Stimulated activated naive B cell treated with anti-CD40 and anti-IgM and Interleukin-4, amounts not matched to agents 10 μg/mL and 1 μg/mL and 100 μg/mL, for 72 hours (primary cell): ENCODE measurements at places on chromosomes 1 and 21.

DNA sequence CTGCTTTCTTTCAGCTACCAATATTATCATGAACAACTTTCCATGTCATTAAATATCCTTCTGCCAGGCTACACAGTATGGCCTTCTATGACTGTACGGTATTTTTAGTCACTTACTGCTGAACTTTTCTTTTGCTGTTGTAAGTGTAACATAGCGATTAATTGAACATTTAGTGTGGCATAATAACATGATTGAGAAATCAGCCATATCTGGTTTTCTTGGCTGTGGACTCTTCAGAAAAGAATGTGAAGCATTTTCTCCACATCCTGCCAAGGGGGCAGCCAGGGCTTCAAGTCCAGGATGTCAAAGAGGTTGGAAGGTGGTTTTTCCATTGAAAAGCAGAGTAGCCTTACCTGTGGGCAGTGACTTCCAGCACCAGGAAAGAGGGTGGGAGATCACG is 8.8 kb upstream of the AHCYL1 start:
- DNase-seq = no peak

GRCh38 chr21:29157080-29157479 is 26.6 kb downstream of the MAP3K7CL start:
- DNase-seq = no peak

DNA sequence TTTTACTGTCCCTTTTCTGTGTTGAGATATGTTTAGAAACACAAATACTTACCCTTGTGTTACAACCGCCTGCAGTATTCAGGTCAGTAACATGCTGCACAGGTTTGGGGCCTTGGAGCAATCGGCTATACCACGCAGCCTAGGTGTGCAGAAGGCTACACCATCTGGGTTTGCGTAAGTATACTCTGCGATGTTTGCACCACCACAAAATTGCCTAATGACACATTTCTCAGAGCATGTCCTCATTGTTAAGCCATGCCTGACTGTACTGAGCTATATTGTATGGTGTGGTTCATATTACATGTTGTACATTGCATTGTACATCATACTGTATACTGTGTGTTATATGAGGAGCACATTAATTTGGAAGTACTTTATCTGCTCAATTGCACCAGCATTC is 247.4 kb downstream of the RHOU start:
- no peak for DNase-seq

- DNase-seq = no peak
These were observed 340.9 kb downstream of the MATN1 start for GRCh38 chr1:30382496-30382895.

DNA sequence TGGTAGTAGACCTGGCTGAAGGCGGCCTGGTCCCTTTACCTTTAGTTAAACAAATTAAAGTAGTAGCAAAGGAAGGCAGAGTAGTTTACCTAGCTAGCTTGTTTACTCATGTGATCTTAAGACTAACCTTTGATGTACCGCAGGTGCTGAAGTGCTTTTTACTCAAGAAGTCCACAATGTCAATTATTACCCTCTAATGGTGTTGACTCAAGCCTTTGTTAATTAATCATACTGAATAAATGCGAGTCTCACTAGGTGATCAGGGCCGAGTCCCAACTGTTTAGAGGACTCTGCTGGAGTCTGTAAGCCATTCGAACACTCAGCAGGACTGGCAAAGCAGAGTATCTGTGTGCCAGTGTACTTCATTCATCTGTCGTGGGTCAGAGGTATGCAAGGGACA is 381.1 kb upstream of the NCAM2 start:
- no peak for DNase-seq

GRCh38 chr1:225928186-225929175 is 4.4 kb upstream of the PYCR2 start:
- DNase-seq = no peak

DNA sequence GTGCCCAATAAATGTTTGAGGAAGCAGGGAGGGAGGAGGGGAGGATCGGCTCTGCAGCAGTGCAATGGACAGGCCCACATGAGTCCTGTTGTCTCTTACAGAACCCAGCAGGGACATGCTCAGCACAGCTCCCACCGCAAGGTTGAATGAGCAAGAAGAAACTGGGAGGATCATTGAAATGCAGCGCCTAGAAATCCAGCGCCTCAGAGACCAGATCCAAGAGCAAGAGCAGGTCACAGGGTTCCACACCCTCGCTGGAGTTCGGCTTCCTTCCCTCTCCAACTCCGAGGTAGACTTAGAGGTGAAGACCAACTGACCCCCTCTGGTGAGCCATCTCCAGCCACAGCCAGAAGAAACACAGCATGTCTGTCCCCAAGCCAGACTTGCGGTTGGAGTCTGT is 15.9 kb upstream of the TMEM125 start:
- no peak for DNase-seq

- no peak for DNase-seq
These were observed 107.8 kb downstream of the EDEM3 start for GRCh38 chr1:184646824-184647223.

- DNase-seq = no peak
These were observed 2.2 kb upstream of the ZBTB7B start for GRCh38 chr1:155000411-155000725.

DNA sequence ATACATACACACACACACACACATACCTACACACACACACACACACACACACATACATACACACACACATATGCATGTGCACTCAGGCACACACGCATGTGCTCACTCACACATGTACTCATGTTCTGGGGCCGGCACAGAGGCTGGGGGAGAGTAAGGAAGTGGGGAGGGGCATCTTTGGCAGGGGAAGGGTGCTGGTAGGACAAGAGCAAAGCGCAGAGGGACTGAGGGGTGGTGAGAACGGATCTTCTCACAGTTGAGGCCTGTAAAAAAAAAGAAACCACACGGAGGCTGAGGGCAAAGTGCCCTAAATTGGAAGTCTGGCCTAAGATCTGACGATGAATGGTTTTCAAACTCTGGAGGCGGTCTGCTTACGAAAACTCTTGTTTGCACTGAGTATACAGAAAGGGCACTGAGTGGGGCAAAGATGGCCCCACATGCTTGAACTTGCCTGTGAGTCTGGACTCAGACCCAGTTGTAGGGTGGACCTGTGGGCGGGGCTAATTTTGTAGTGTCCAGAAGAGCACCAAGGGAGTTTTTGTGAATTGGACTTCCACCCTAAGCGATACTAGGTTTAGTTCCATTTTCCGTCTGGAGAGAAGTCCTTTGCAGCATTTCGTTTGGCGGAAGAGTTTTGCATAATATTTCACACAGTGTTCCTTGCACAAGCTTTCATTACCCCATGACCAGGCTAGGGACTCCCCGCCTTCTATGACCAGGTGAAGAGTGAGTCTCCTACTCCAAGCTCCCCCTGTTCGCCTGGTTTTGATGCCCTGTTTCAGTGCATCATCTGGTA is 79.3 kb upstream of the LYST start:
- no peak for DNase-seq

- DNase-seq = no peak
These were observed 408.0 kb downstream of the SIPA1L2 start for GRCh38 chr1:232221802-232222499.

DNA sequence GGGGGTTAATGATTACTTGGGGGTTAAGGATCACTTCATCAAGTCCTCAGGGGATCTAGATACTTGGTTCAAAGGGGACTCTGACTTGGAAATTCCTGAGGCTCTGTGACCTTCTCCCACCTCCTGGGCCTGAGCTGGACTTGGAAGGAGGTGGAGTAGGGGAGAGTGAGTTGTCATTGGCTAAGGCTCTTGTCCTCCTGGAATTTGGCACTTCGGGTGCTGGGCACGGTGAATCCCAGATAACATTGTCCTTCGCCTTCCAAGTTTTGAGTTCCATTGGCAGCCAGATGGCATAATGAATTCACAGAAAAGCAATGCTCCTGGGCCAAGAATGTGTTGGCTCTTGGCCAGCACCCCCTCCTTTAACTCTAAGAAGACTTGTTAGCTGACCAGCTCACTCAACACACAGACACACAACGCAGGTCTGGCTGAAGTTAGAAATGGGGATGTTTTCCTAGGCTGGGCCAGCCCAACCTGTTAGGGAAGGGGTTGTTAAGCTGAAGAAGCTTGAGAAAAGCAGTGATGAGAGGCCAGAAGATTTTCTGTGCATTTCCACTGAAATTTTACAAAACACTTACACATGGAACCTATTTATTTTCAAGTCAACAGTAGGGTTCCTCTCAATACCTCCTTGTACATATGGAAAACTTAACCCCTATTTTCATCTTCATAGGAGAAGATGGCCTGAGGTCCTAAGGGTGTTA is 29.7 kb downstream of the SLC26A9 start:
- no peak for DNase-seq
